ENCODE measurements at places on chromosomes 5 and 9.

DNA sequence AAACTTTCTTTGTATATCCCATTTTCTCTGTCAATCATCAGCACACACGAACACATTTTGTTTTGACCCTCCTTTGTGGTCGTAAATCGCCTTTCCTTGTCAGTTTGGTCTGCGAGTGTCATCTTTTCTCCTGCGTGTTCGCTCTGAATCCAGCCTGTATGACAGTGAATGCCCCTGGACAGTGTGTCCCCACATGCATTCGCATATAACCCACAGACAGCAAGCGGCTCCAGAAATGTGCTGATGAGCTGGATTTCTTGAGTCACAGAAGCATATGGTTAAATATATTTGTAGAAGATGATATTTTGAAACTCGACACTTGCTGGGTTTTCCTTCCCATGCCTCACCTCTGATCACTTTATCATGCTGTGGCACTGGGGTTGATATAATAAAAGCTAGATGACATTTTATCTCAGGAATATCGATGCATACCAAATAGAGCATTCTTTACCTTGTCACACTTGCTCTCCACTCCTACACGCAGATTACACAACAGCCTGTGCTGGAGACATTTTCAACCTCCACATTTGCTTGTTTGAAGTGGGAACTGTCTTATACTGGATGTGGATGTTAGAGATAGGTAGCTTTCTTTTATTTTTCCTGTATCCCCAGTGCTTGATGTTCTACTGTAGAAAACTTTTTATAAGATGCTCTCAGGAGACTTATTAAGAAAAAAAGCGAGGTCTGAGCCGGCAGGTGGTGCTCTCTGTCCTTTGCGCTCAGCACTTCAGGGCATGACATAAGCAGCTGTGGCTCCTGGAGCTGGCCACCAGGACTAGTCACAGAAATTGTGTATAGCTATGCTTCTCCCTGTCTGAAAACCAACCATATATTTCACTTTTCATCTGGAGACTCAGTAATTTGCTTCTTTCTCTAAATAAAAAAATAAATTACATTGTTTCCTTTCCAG lies 215.1 kb downstream of the SH3GL2 start:
- peak; percentile 5 for DNase-seq

DNA sequence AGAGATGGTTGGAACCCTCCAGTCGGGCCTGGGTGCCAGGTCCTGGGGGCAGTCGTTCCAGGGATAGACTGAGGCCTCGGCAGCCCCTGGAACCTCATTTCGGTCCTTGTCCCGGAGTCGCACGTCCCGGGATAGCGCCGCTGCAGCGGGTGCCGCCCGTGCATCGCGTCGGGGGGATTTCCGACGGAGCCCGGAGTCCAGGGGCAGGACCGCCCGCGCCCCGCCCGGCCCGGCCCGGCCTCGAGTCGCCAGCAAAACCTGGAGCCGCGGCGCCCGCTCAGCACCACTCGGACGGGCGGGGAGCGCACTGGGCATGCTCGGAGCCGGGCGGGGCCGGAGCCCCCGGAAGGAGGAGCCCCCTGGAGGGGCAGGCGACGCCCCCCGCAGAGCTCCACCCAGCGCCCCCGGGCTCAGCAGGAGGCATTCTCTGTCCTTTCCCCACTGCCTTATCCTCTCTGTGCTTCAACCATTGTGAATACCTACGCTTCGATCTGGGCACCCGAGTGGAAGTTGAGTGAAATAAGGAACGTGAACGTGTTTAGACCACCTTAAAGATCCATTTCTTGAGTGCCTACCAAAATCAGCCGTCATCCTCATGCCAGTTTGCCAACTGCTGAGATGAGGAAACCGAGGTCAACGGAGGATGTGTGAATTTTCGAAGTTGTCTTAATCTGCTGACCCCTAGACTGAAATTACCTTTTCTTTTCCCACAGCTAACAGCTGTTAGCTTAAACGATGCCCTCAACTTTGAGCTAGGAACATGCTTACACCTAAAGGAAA lies 1.7 kb upstream of the PTPN3 start:
- no peak for DNase-seq

DNA sequence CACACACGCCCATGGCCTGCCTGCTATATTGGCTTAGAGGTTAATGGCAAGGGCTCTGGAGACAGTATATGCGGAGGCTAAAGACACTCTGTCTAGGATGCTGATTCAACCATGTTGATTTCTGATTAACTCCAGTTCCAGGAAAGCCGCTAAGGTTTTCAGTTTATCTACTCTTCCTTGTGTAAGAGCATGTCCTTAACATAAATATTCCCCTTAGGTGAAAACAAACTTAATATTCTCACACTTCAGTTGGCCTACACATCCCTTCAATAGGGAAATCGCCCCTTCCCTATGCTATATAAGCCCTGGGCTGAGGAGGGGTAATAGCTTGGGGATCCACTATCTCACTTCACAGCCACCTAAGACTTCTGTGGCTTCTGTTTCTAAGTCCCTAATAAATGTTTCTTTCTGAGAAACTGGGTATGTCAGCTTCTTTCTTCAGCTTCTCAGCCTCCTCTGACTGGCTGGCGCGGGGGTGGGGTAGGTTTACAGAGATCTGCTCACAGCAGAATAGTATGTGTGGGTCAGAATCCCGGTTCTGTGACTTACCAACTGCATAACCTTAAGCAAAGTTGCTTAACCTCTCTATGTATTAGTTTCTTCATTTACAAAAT lies 4.3 kb upstream of the GPX3 start:
- DNase-seq = no peak

DNA sequence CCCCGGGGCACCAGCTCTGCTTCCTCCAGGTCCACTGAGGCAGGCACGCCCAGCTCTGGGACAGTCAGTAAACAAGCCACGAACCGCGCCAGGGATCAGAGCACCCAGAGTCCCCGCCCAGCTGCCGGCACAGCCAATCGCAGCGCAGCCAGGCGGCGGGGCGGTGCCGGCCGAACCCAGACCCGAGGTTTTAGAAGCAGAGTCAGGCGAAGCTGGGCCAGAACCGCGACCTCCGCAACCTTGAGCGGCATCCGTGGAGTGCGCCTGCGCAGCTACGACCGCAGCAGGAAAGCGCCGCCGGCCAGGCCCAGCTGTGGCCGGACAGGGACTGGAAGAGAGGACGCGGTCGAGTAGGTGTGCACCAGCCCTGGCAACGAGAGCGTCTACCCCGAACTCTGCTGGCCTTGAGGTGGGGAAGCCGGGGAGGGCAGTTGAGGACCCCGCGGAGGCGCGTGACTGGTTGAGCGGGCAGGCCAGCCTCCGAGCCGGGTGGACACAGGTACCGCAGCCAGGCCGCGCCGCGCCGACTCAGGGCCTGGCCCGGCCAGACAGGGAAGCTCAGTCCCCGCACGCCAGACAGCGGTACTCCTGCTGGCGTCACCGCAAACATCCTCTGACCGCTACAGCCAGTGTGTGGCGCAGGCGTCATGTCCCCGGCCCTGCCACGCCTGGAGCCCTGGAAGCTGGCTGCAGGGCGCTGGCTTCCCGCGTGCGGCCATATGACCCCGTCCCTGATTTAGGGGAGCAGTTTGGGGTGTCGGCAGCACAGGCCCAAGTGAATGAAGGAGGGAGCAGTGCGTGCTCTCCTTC lies at the start of gene CTSL:
Gene CTSL, plus strand, starts transcription at position 220 of the 810 bp plus-strand sequence. CDS start 1,485 bp downstream, outside the sequence.
- DNase-seq = peak; percentile 77

Data from caudate nucleus (tissue), 63 donors.